Stimulated activated CD4-positive, alpha-beta T cell treated with anti-CD3 and anti-CD28 coated beads, TNF-alpha, amount 100 ng/mL, for 1 hour (primary cell): ENCODE measurements at places on chromosomes 5 and 9.

GRCh38 chr5:116145416-116145815, 60.6 kb downstream of the COMMD10 start:
- no peak for DNase-seq

DNA sequence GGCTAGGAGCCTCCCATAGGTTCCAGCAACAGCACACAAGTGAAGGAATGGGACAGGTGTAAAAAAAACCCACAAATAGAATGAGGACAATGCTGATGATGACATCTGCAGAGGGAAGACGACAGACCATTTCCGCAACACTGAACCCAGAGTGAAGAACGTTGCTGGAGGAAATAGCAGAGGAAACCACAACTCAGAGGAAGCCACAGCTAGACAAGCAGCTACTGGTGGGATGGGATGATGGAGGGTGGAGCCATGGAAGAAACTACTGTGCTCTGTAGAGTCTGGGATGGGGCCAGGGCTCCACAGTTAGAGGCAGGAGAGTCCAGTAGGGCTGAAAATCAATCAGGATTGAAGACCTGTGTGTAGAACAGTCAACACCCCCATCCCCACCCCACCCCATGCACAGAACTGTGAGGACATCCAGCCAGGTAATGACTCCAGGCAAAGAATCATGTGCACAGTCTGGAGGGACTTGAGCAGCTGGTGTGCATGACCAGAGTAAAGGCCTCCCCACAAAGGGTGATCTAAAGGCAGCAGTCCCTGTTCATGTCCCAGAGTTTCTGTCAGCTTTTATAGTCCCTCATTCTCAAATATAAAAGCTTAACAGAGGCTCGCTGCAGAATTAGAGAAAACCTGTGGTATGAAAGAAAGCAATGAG, 65.2 kb upstream of the SPIN1 start:
- no peak for DNase-seq

DNA sequence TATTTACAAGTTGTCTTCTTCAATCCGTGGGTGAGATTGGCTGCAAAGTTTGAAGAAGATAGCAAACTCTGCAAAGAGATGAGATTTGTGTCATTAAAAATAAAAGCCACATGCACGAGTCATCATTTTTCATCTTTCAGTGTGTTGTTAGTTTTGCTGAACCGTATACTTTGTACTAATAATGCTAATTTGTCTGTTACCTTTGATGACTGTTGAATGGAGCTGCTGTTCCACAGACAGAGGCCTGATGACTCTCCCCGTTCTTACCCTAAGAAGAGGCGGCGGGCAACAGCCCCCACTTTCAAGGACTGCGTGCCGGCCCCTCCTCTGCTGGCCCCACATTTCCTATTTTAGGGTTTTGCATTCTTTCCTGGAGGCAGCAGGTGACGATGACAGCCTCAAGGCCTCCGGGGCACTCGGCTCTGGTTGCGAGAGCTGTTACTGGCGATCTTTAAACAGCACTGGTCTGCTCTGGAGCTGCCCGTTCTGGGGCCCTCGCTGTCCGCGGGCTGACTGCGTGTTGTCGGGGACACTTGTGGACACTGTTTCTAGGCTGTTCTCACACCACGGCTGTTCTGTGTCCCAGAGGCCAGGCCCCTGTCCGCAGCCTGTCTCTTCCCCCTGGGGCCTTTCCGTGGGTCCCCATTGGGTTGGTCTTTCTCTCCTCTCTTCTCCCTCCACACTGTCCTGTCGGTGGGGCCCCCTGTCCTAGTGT, 35.1 kb downstream of the NDUFS6 start:
- no peak for DNase-seq

DNA sequence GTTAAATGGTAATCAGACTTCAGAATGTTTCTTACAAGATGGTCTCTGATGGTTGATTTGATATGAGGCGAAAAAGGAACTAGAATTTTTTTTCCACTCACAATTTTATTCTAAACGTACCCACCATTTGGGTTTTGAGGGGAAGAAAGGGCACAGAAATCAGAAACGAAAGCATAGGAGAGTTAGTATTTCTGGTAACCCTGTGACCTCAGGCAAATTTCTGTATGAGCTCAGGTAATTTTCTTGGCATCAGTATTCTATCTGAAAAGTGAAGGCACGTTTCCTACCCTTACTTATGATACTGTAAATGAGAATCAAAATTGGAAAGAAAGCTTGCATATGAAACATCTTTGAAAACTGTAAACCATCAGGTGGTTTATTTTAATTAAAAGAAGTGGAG, 26.5 kb downstream of the TMEFF1 start:
- no peak for DNase-seq

- no peak for DNase-seq
Measured at GRCh38 chr5:177473443-177474001, at the start of gene DBN1. DBN1 (minus strand) TSS chr5:177473634; CDS start chr5:177473521, 113 bp downstream.

- DNase-seq = no peak
Measured at GRCh38 chr9:104027295-104027694, 66.8 kb upstream of the SMC2 start.

GRCh38 chr9:71146511-71146910, 25.1 kb upstream of the TRPM3 start:
- DNase-seq = no peak
